ENCODE measurements at places on chromosomes 6 and 20.

DNA sequence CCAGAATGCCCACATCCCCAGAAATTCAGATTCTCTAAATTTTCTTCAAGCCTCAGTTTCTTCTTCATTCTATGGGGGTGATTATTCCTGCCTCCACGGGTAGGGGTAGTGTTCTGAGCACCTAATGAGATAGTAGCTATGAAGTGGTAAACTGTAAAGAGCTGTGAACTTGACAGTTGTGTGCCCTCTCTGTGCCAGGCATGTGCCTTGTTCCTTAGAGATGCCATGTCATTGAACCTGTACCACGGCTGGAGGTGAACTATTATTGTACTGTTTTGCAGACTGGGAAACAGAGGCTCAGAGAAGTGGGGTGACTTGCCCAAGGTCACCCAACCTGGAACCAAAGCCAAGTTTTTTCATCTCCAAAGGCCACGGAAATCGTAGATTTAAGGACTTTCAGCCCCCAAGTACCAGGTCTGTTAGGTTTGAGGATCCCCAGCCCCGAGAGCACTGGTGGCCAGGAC is 67.7 kb upstream of the SIRPA start:
- DNase-seq = no peak

GRCh38 chr6:40799296-40800140 is 212.4 kb upstream of the LRFN2 start:
- no peak for DNase-seq

GRCh38 chr6:2259002-2259494 is 13.6 kb upstream of the GMDS start:
- DNase-seq = no peak

GRCh38 chr20:51306521-51307358 is 235.8 kb downstream of the NFATC2 start:
- peak; percentile 57 for DNase-seq

DNA sequence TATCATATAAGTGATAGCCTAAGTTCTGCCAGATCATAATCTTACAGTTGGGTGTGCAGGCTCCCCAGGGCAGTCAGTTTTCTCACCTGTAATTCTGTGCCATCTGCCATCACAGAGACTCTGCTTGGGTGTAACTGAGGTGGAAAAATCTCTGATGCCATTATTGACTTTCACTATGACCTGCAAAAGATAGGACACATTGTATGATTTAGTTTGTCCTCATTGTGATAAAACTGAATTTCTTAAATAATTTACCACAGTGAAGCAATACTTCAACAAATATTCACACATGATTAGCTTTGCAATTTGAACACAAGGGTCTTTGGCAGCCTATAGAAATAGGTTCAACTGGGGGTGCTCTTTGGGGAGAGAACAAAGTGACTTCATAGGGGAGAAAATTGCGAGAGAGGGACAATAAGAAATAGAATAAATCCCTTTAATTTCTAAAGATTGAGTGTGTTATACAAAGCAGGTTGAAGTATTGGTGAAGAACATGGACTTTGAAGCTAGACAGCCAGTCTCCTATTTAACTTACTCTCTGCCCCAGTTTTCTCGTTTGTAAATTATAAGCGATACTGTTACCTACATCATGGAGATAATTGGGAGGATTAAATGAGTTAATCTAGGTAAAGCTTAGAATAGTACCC is 27.3 kb downstream of the FAM229B start:
- DNase-seq = no peak

DNA sequence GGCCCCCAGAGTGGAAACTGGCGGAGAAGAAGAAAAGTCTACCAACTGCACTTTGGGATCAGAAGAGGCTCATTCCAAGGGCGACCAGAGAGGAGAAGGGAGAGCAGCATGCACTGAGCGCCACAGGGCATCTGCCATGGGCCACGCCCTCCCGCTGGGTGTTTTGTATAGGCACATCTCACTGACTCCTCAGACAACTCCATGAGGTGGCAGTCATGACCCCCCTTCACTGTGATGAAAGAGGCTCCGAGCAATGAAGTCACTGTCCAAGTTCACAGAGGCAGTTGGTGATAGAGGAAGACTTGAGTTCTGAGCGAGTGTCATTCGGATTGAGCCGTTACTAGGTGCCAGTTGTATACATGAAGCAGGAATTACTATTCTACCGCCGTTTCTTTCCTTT is 15.4 kb downstream of the BPIFB1 start:
- no peak for DNase-seq

GRCh38 chr6:137389150-137389704 is 105.0 kb downstream of the OLIG3 start:
- peak; percentile 35 for DNase-seq

- no peak for DNase-seq
Observed at GRCh38 chr6:69668916-69669315, 127.9 kb downstream of the LMBRD1 start.

DNA sequence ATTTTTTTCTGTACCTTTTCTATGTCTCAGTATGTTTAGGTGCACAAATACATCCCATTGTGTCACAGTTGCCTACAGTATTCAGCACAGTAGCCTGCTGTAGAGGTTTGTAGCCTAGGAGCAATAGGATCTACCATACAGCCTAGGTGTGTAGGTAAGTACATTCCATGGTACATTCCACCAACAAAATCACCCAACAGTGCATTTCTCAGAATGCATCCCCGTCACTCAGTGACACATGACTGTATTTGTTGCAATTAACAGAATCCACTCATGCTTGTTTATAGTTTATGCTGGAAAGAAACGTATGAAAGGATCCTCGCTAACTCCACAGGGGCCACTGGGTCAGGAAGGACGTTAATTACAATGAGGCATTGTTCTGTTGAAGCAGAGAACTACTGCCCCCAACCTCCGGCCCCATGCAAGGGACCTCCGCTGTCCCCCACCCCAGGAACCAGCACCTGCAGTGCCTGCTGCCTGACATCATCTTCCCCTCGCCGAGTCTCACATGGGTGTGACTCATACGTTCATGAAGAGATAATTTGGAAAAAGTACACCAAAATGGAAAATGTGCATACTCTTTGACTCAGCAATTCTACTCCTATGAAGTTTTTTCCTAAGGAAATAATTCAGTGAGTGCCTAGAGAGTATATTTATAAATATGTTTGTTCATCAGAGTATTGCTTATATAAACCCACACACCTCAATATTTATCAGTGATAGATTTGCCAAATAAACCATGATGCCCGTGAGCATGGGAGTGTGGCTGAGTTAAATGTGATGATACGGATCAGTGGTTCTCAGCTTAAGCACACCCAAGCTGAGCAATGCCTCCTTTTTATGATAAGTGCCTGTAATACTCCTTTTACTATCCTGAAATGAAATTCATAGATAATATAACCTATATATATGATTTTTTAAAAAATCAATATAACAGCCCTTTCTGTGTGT is 156.4 kb upstream of the ECI2 start:
- no peak for DNase-seq

- no peak for DNase-seq
Observed at GRCh38 chr6:118334634-118335033, 213.5 kb upstream of the PLN start.

DNA sequence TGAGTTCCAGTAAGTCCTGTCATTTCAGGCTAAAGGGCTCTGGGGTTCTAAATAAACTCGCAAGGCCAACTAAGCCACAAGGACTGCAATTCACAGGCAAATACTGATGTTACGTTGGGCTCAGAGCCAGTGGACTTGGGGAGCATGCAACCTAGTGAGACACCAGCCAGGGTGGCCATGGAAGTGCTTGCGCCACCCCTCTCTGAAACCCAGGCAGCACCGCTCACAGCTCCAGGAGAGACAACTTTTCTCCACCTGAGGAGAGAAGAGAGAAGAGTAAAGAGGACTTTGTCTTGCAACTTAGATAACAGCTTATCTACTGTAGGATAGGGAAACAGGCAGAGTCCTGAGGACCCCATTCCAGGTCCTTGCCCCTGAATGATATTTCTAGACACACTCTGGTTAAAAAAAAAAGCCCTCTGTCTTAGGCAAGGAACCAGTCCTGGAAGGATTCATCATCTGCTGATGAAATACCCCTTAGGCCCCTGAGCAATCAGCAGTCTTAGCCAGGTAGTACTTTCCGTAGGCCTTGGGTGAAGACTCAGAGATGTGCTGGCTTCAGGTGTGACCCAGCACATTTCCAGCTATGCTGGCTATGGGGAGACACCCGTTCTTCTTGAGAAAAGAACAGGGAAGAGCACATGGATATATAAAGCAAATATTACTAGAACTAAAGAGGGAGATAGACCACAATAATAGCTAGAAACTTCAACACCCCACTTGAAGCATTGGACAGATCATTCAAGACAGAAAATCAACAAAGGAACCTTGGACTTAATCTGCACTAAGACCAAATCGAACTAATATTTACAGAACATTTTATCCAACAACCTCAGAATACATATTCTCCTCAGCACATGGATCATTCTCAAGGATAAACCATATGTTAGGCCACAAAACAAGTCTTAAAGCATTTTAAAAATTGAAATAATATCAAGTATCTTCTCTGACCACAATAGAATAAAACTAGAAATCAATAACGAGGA is 31.5 kb upstream of the TBC1D32 start:
- no peak for DNase-seq

DNA sequence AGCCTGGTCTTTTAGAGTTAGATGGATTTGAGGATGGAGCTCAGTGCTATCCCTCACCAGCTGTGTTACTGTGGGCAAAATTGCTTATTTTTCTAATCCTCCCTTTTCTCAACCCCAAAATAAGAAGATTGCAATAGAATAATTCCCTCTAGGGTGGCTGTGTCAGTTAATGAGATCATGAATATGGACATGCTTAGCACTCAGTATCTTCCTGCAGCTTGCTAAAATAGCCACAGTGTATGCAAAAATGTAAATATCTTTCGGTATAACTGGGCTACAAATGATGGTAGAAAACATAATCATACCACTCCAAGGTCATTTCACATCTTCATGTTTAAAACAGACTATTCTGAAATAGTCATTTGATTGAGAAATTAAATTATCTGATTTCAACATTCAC is 35.7 kb downstream of the ZNF334 start:
- no peak for DNase-seq

- no peak for DNase-seq
Observed at GRCh38 chr6:165599121-165599520, 63.9 kb downstream of the PDE10A start.

GRCh38 chr20:697826-698225 is 22.2 kb upstream of the SCRT2 start:
- no peak for DNase-seq

DNA sequence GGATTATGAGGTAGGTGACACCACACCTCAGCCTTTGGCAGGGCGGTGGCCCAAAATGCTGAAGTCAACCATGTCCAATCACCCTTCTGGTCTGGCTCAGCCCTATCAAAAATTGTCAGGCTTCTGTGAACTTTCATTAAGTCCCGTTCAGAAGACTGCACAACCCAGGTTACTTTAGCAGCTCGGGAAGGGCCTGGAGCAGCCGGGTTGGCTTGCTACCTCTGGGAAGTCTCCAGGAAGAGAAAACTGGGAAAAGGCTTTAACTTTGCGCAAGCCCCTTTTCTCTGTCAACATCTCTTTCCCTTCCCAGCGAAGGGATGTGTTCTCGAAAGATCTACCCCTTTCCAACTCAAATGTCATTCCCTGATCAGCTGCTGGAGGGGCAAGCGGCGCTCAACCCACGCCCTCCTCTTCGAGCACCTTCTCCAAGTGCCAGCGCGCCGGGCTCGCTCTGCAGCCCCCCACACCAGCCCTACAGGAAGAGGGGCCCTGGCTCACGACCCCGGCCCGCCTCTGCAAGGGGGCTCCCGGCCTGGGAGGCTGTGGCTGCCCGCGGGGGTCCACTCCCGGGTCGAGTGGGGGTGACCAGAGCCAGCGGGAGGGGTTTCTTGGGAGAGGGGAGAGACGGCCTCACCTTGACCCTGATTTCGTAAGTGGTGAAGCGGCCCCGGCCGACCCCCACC is 573 bp downstream of the SNX3 start:
- no peak for DNase-seq

DNA sequence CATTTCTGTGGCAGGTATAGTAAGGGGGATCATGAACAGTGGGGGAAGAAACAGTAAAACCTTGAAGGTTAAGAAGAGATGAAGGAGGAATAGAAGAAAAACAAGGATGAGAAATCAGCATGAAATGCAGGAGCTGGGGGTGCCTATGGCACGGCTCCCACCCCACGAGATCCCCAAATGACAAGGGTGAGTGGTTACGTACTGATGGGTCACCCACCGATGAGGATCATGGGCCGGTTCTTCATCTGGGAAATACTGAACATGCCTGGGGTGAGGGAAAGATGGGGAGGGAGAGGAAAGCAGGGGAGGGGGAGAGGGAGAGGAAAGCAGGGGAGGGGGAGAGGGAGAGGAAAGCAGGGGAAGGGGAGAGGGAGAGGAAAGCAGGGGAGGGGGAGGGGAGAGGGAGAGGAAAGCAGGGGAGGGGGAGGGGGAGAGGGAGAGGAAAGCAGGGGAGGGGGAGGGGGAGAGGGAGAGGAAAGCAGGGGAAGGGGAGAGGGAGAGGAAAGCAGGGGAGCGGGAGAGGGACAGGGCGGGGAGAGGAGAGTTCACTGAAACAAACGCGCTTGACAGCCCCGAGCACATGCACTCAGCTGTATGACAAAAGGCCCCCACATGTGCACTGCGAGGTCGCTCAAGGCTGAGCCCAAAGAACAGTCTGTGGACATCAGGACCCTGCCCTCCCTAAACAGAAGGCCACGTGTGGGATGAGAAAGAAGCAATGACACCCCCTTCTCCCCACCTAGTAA is 25.3 kb downstream of the MOCS1 start:
- no peak for DNase-seq

GRCh38 chr6:99121748-99122147 is 174.0 kb upstream of the FBXL4 start:
- DNase-seq = no peak

DNA sequence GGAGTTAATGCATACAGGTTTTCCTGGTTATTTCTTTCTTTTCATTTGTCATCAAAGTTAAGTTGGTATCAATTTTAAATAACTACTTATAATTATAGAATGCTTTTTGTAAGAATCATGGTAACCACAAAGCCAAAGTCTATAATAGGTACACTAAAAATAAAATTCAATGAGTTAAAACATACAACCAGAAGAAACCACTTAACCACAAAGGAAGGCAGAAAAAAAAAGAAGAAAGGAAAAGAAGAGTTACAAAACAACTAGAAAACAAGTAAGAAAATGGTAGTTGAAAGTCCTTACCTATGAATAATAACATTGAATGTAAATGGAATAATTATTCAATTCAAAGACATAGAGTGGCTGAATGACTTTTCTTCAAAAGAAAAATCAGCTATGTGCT is 45.6 kb downstream of the THBS2 start:
- DNase-seq = no peak

DNA sequence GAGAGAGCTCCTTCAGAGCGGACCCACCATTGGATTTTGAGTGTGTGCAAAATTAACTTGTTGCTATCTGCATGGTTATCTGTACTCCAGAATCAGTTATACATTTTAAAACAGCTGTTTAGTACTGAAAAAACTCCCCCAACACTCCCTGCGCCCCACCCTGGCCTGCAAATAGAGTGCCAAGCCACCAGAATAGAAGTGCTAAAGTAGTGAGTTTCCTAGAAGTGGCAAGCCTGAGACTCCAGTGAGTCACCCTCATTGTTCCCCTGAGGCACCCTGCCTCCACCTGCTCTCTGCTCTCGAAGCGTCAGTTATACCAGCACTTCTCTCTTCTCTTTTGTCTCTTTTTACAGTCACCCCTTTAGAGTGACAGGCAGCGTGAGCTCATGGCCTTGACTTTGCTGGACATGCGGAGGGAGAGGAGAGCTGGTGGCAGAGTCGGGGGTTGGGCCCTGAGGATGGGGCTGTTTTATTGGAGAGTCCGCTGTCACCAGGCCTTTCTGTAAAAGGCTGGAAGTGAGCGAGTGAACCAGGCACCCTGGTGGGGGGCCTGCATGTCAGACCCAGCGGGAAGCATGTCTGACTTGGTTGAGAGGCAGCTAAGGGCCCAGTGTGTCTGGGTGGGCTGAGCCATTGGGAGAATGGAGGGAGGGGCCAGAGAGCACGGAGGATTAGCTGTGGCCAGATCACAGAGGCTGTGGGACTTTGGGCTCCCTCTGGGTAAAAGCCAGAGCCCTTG is 10.4 kb downstream of the IGF2R start:
- peak; percentile 61 for DNase-seq
